IgD-negative memory B cell (primary cell): ENCODE measurements at places on chromosomes 2 and 18. TPM values are rescaled to one million over a fixed set of nuclear protein-coding genes. Genes with fewer than 3 reads are reported as not detected.

MSH6 gene
- 22.7 TPM for polyA plus RNA-seq

ALLC gene
- not detected for polyA plus RNA-seq

EPB41L3 gene
- polyA plus RNA-seq: 0.39 TPM

SOWAHC gene
- polyA plus RNA-seq: not detected

REG3A gene
- not detected for polyA plus RNA-seq

XIRP2 gene
- polyA plus RNA-seq: not detected

ARHGEF4 gene
- polyA plus RNA-seq: 0.24 TPM

CPLX4 gene
- polyA plus RNA-seq: not detected

CCDC74A gene
- polyA plus RNA-seq: not detected

MC2R gene
- polyA plus RNA-seq: not detected

CNTNAP5 gene
- not detected for polyA plus RNA-seq

VRK2 gene
- 32.9 TPM for polyA plus RNA-seq

PAIP2B gene
- 3.1 TPM for polyA plus RNA-seq

SP140L gene
- 38.9 TPM for polyA plus RNA-seq

HOXD4 gene
- not detected for polyA plus RNA-seq

CHN1 gene
- not detected for polyA plus RNA-seq

ARPC2 gene
- 862 TPM for polyA plus RNA-seq

TMEM163 gene
- polyA plus RNA-seq: 1.2 TPM

CCT4 gene
- 116 TPM for polyA plus RNA-seq

WDFY1 gene
- polyA plus RNA-seq: 36.1 TPM

SRD5A2 gene
- polyA plus RNA-seq: not detected

ALPP gene
- polyA plus RNA-seq: not detected

OR6B2 gene
- not detected for polyA plus RNA-seq

HOXD12 gene
- not detected for polyA plus RNA-seq

VIT gene
- polyA plus RNA-seq: 0.09 TPM

COA5 gene
- 34.0 TPM for polyA plus RNA-seq

EHD3 gene
- polyA plus RNA-seq: 31.8 TPM

NBAS gene
- 12.6 TPM for polyA plus RNA-seq

VSNL1 gene
- not detected for polyA plus RNA-seq

FSHR gene
- not detected for polyA plus RNA-seq

CFAP221 gene
- polyA plus RNA-seq: not detected

PROKR1 gene
- polyA plus RNA-seq: not detected

FBXO48 gene
- 0.44 TPM for polyA plus RNA-seq

CROCC2 gene
- polyA plus RNA-seq: not detected

TLX2 gene
- not detected for polyA plus RNA-seq

CBLN2 gene
- polyA plus RNA-seq: not detected

SH3RF3 gene
- not detected for polyA plus RNA-seq

EXOC6B gene
- 3.2 TPM for polyA plus RNA-seq

RNF149 gene
- 30.3 TPM for polyA plus RNA-seq

ZAP70 gene
- 4.6 TPM for polyA plus RNA-seq

PSTPIP2 gene
- polyA plus RNA-seq: 1.1 TPM

STARD6 gene
- not detected for polyA plus RNA-seq

MPP4 gene
- polyA plus RNA-seq: not detected

COL4A4 gene
- polyA plus RNA-seq: 20.8 TPM

LAMA1 gene
- not detected for polyA plus RNA-seq

VWA3B gene
- not detected for polyA plus RNA-seq

MALL gene
- polyA plus RNA-seq: not detected

DCC gene
- not detected for polyA plus RNA-seq

STK17B gene
- polyA plus RNA-seq: 71.9 TPM

ALPG gene
- not detected for polyA plus RNA-seq

GAD1 gene
- not detected for polyA plus RNA-seq
